Osteoblast (primary cell): ENCODE measurements at places on chromosomes 7 and 10. TPM values are rescaled to one million over a fixed set of nuclear protein-coding genes. Genes with fewer than 3 reads are reported as not detected.

The ACTL6B gene
- not detected in 2 replicates for total RNA-seq

DNA sequence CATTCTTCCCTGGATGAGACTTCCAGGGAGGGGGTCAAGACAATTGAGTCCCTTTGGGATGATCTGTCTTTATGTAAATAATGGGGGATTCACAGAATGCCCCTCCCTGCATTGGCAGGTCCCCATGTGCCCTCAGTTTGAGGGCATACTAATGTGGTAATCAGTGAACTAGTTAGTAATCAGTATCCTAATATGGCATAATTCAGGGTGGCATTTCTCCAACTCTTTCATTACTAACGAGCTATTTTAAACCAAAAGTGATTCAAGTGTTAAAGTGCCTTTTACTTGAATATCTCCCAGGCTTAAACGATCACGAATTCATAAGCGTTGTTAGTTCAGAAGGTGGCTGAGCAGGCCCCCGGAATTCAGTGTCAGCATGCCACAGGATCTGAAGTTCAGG is 1.6 kb upstream of the DNAJB6 start:
- DNase-seq = no peak
- no peaks in the 10 kb centered on the region for H3K27me3 ChIP-seq
- no peak overlapping the region for H3K27ac ChIP-seq
- no peak overlapping the region for H3K4me3 ChIP-seq

The PAPOLB gene
- under 0.01 and 0.36 TPM in 2 replicates for total RNA-seq

DNA sequence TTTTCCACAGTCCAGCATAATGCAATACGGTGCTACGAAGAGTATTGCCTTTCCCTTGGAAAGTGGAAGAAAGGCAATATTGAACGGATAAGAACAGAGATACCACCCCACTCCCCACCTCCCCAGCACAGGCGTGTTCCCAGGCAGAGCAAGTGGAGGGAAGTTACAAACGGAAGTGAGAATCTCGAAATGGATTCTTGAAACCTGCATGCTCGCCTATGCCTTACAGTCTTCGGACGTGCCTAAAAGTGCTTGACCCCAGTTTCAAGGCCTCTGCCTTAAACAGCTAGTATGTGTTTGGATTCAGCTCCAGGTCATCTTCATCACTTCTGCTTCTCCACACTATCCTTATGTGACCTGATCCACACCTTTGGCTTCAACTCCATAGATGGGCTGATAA is 35.0 kb upstream of the USP6NL start:
- H3K4me1 ChIP-seq = peaks cover 5% of the 10 kb centered on the region
- H3K27ac ChIP-seq = no peak overlapping the region
- no peak for DNase-seq
- no peaks in the 10 kb centered on the region for H3K36me3 ChIP-seq

The KLLN gene
- 0.59 and 0.72 TPM in 2 replicates for total RNA-seq

GRCh38 chr7:27535795-27536194 is 126.9 kb downstream of the HIBADH start:
- no peak for DNase-seq
- H3K27ac ChIP-seq = no peak overlapping the region
- no peaks in the 10 kb centered on the region for H3K27me3 ChIP-seq
- H3K36me3 ChIP-seq = peaks cover 5% of the 10 kb centered on the region

GRCh38 chr10:65348637-65349036 is 1577.2 kb upstream of the LRRTM3 start:
- no peaks in the 10 kb centered on the region for H3K4me1 ChIP-seq
- no peak for DNase-seq
- no peak overlapping the region for H3K4me3 ChIP-seq
- no peak overlapping the region for H3K27ac ChIP-seq
- H3K36me3 ChIP-seq = no peaks in the 10 kb centered on the region

DNA sequence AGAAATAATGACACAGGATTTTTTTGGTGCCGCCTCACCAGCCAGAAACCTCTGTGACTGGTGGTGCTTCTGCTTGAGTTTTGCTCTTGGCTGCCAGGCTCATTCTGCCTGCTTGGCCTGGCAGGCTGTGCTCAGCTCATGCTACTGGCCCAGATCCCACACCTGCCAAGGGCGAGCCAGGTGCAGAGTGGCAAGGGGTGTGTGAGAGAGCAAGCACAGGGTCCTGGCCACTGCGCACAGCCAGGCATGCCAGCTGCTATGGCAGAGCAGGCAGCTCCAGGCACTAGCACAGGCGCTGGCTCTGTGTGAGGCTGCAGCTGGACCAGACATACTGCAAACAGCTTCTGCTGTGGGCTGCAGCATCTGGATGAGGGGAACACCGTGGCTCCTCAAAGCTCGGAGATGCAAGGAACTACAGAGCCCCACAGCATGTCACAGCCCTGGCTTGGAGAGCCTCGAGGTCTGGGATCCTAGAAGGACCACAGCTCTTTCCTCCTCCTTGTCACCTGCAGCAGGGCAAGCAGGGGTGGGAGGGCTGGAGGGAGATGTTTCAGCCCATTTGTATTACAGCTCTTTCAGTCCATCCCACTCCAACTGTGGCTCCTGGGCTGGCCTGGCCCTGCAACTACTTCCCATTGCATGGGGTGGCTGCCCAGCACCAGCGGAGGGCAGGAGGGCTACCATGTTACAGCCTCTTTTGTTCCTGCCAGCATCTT is 313.4 kb upstream of the SEMA3C start:
- H3K27ac ChIP-seq = no peak overlapping the region
- no peak overlapping the region for H3K4me3 ChIP-seq
- DNase-seq = peak; percentile 23
- no peaks in the 10 kb centered on the region for H3K36me3 ChIP-seq
- no peaks in the 10 kb centered on the region for H3K4me1 ChIP-seq

The KCNIP2 gene
- 0.88 and 1.4 TPM in 2 replicates for total RNA-seq

DNA sequence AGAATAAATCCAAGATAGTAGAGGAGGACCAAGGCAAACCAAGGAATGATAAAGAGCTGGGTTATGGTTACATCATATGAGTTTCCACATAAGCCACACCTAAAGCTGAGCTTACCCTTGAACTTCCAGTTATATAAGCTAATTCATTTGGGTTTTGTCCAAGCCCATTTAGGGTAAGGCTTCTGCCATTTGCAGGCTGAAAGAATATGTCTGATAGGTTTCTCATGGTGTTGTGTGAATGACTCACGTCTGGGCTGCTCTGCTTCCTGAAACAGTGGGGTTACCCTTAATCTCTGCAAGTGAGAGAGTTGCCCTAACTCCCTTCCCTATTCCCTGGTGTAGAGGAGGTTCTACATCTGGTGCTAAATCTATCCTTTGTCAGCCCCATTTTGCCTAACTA is 60.8 kb downstream of the PTTG1IP2 start:
- no peak overlapping the region for H3K4me3 ChIP-seq
- no peak overlapping the region for H3K27ac ChIP-seq
- no peaks in the 10 kb centered on the region for H3K36me3 ChIP-seq
- DNase-seq = peak; percentile 18
- H3K4me1 ChIP-seq = peaks cover 3% of the 10 kb centered on the region

The OPN1SW gene
- total RNA-seq = not detected in 2 replicates
